ENCODE measurements at places on chromosomes 7 and 10.

- no peaks in the 10 kb centered on the region for H3K27me3 ChIP-seq
- no peak for DNase-seq
- no peak overlapping the region for H3K27ac ChIP-seq
- no peaks in the 10 kb centered on the region for H3K4me1 ChIP-seq
- no peaks in the 10 kb centered on the region for H3K36me3 ChIP-seq
Observed at GRCh38 chr10:104989880-104990279, 348.8 kb downstream of the SORCS3 start.

DNA sequence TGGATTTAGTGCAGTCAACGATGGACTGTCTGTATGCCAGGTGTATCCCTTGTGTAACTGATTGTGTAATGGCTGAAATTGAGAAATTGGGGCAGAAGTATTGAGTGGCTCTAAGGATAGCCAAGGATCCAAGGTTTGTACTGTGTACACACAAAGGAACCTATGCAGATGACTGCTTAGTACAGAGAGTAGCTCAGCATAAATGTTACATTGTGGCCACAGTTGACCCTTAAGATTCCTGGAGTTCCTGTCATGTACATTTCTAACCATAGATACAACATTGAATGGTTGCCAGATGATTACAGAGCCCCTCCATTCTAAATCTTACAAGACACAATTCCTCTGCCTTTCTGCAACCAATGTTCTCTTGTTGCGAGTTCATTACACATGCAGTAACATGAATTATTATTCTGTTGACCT lies 25.3 kb downstream of the CCDC126 start:
- no peak overlapping the region for H3K4me3 ChIP-seq
- no peak overlapping the region for H3K27ac ChIP-seq
- peaks cover 17% of the 10 kb centered on the region for H3K36me3 ChIP-seq
- H3K27me3 ChIP-seq, result no peaks in the 10 kb centered on the region
- H3K4me1 ChIP-seq, result no peaks in the 10 kb centered on the region

DNA sequence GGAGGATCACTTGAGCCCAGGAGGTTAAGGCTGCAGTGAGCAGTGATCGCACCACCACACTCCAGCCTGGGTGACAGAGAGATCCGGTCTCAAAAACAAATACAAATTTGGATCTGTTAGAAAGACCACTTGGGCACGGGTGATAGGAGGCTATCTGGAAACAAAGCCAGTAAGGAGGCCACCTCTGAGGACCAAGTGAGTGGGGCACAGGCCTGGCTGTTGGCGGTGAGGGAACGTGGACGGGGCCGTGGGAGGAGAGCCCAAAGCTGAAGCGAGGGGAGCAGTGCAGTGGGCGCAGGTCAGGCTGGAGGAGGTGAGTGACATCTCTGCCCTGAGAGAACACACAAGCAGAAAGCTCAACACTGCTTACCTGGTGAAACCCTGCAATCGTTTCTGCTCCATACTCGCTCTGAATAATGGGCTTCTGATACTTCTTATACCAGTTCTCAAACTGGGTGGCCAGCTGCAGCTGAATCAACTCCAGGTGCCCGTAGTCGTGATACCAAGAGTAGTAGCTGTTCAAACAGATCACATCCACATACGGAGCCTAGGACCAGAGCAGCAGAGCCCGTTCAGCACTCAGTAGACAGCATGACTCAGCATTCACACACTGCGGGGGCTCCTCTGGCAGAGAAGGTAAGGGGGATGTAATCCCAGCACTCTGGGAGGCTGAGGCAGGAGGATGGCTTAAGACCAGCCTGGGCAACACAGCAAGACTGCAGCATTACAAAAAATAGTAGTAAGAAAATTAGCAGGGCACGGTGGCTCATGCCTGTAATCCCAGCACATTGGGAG lies 14.5 kb downstream of the GUSB start:
- peaks cover 33% of the 10 kb centered on the region for H3K36me3 ChIP-seq
- DNase-seq, result no peak
- no peak overlapping the region for H3K27ac ChIP-seq
- H3K4me3 ChIP-seq, result no peak overlapping the region
- no peaks in the 10 kb centered on the region for H3K27me3 ChIP-seq

GRCh38 chr10:126930883-126931503 lies 25.8 kb downstream of the DOCK1 start:
- H3K36me3 ChIP-seq, result peaks cover 40% of the 10 kb centered on the region
- no peak overlapping the region for H3K4me3 ChIP-seq
- H3K27me3 ChIP-seq, result no peaks in the 10 kb centered on the region
- peaks cover 38% of the 10 kb centered on the region for H3K4me1 ChIP-seq

DNA sequence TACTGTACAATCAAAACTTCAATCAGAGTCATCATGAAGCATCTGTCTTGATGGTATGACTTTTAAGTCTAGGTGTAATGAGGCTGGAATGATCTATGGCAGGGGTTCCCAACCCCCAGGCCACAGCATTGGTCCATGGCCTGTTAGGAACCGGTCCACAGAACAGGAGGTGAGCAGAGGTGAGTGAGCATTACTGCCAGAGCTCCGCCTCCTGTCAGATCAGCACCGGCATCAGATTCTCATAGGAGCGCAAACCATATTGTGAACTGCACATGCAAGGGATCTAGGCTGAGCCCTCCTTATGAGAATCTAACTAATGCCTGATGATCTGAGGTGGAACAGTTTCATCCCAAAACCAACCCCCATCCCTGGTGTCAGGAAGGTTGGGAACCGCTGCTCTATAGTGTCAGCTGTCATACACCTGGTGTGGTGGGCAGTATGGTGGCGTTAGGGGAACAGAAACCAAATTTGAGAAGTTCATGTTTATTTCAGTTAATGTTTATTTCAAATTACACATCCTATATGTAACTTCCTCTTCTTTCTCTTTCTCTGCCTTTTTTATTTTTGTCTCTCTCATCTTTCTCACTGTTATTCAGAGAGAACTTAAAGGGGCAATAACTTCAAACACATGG lies 432.6 kb downstream of the TNS3 start:
- H3K27me3 ChIP-seq, result no peaks in the 10 kb centered on the region
- DNase-seq, result no peak
- H3K36me3 ChIP-seq, result no peaks in the 10 kb centered on the region
- H3K4me3 ChIP-seq, result no peak overlapping the region
- no peak overlapping the region for H3K27ac ChIP-seq

GRCh38 chr7:30366606-30367005 lies 82.2 kb downstream of the ZNRF2 start:
- DNase-seq, result no peak
- no peak overlapping the region for H3K4me3 ChIP-seq
- H3K27ac ChIP-seq, result no peak overlapping the region
- H3K4me1 ChIP-seq, result peaks cover 7% of the 10 kb centered on the region
- no peaks in the 10 kb centered on the region for H3K36me3 ChIP-seq

GRCh38 chr10:13712476-13712836 lies 125.7 kb downstream of the PRPF18 start:
- peaks cover 6% of the 10 kb centered on the region for H3K36me3 ChIP-seq
- H3K4me1 ChIP-seq, result peaks cover 77% of the 10 kb centered on the region
- no peak for DNase-seq

- H3K36me3 ChIP-seq, result no peaks in the 10 kb centered on the region
- H3K4me1 ChIP-seq, result no peaks in the 10 kb centered on the region
- H3K4me3 ChIP-seq, result no peak overlapping the region
Observed at GRCh38 chr7:93414574-93414973, 159.9 kb downstream of the CALCR start.

- H3K4me1 ChIP-seq, result no peaks in the 10 kb centered on the region
- H3K27me3 ChIP-seq, result no peaks in the 10 kb centered on the region
- H3K36me3 ChIP-seq, result no peaks in the 10 kb centered on the region
- H3K27ac ChIP-seq, result peak overlapping the region; percentile 64
- no peak for DNase-seq
Observed at GRCh38 chr7:76069238-76069638, 21.3 kb downstream of the MDH2 start.

- no peaks in the 10 kb centered on the region for H3K27me3 ChIP-seq
- H3K4me1 ChIP-seq, result peaks cover 9% of the 10 kb centered on the region
- DNase-seq, result peak; percentile 94
- peak overlapping the region; percentile 56 for H3K27ac ChIP-seq
- H3K36me3 ChIP-seq, result no peaks in the 10 kb centered on the region
- H3K4me3 ChIP-seq, result peak overlapping the region; percentile 79
Observed at GRCh38 chr10:102399217-102400021, 3.9 kb downstream of the NFKB2 start.

DNA sequence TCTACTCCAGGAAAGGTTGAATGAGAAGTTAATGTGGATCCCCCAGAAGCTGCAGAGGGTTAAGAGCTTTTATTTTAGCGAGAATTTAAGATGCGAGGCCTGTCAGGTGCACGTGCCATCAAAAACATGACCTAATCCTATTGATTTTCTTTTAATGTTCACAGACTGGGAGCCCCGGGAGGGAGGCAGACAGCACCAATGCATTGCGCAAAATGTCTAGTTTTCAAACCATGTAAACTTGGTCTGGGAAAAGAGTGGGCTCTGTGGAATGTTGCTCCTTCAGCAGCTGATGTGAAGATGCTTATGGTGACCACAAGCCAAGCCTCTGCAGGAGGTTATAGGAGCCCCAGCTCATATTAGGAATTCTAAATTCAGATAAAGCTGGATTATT lies 172.0 kb upstream of the ITGB1 start:
- no peaks in the 10 kb centered on the region for H3K27me3 ChIP-seq
- H3K27ac ChIP-seq, result no peak overlapping the region
- H3K4me3 ChIP-seq, result no peak overlapping the region
- DNase-seq, result no peak
- H3K36me3 ChIP-seq, result no peaks in the 10 kb centered on the region

GRCh38 chr10:106931159-106931852 lies 233.2 kb downstream of the SORCS1 start:
- H3K27ac ChIP-seq, result no peak overlapping the region
- no peak for DNase-seq
- H3K4me3 ChIP-seq, result no peak overlapping the region
- no peaks in the 10 kb centered on the region for H3K36me3 ChIP-seq

GRCh38 chr10:3066317-3067117 lies 831 bp upstream of the PFKP start:
- peak overlapping the region; percentile 84 for H3K4me3 ChIP-seq
- no peak for DNase-seq
- H3K27me3 ChIP-seq, result peaks cover 27% of the 10 kb centered on the region
- no peaks in the 10 kb centered on the region for H3K4me1 ChIP-seq

DNA sequence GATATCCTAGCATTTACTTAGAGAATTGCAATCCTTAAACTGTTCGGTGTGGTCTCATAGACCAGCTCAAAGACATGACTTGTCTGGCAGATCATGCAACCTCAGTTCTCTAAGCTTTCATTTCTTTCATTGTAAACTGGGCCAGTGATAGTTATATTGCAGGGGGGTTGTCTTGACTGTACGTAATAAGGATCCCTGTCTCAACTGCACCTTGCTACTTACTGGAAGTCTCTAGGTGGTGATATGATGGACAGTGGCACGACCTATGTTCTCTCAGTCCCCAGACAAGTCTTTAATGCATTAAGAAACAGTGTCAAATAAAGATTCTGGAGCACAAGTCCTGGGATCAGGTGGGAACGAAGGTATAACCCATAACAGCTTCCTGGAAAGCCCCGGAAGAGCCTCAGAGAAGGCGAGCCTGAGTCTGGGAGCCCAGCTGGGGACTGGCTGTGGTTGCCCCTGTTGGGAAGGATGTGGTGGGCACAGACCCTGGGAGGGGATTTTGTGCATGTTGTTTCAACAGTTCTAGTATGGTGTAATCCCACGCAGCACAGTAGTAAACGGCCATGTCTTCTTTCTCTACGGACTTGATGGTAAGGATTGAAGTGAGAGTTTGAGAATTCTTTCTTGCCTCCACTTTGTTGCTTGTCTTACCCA lies 26.0 kb upstream of the TARP start:
- H3K4me1 ChIP-seq, result no peaks in the 10 kb centered on the region
- no peak for DNase-seq
- peaks cover 5% of the 10 kb centered on the region for H3K27me3 ChIP-seq
- H3K27ac ChIP-seq, result no peak overlapping the region
- H3K36me3 ChIP-seq, result no peaks in the 10 kb centered on the region
- no peak overlapping the region for H3K4me3 ChIP-seq

DNA sequence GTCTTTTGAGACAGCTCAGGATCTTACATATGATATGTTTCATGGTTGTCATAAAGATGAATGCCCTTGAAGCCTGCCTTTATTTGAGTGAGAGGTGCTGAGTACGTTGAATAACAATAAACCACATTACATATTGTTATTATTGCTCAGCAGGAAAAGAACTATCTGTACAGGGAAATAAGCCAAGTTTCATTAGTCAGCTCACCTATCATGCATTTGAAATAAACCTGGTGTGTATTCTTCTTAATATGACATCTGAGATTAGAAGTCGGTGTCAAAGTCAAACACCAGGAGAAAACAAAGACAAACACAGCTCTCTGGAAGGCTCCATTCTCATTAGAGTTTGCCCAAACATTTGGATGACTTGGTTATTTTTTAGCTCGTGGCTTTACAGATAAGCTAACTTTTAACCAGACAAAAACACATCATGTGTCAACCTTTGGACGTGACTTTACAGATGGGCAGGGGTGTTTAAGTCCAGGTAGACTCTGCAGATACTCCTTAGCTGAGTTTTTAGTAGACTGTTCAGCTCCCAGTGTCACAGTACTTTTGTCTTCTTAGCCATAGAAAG lies 71.2 kb upstream of the AOAH start:
- H3K36me3 ChIP-seq, result no peaks in the 10 kb centered on the region
- H3K4me3 ChIP-seq, result peak overlapping the region; percentile 6
- no peak overlapping the region for H3K27ac ChIP-seq

- no peak for DNase-seq
- H3K27ac ChIP-seq, result no peak overlapping the region
- peaks cover 4% of the 10 kb centered on the region for H3K4me1 ChIP-seq
- H3K4me3 ChIP-seq, result no peak overlapping the region
- peaks cover 4% of the 10 kb centered on the region for H3K36me3 ChIP-seq
- H3K27me3 ChIP-seq, result peaks cover 5% of the 10 kb centered on the region
Observed at GRCh38 chr10:13080643-13081042, 19.3 kb upstream of the OPTN start.

- H3K27ac ChIP-seq, result no peak overlapping the region
- no peak overlapping the region for H3K4me3 ChIP-seq
- H3K27me3 ChIP-seq, result no peaks in the 10 kb centered on the region
- DNase-seq, result no peak
Observed at GRCh38 chr10:85861513-85862197, 504.9 kb downstream of the GRID1 start.

DNA sequence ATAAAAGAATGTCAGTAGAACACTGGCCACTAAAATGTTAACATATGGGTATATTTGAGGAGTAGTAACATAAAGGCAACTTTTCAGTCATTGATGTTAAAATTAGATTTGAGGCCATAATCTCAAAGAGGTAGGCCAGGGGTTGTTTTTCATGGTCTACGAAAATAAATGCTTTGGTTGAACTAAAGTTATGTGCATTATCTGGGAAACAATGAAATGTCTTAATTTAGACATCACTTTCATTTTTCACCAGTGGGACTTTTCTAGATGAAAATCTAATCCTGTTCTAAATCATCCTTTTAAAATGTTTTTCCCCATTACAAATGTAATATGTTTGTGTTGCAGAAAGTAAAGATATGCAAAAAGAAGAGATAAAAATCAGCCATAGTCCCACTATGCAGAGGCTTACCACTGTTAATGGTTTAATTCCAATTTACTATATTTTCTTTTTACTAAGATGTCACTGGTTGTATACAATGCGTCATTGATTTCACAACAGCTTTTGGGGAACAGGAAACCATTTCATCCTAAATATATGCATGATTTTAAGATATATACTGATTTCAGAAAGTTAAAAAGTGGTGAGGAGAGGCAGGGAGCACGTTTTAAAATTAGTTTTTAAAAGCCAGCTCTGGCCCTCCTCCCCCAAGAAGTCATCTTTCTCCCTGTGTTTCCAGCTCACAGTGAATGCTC lies 64.3 kb downstream of the ARID5B start:
- H3K36me3 ChIP-seq, result peaks cover 31% of the 10 kb centered on the region
- DNase-seq, result no peak
- no peaks in the 10 kb centered on the region for H3K27me3 ChIP-seq
- no peak overlapping the region for H3K27ac ChIP-seq
- peaks cover 49% of the 10 kb centered on the region for H3K4me1 ChIP-seq
- no peak overlapping the region for H3K4me3 ChIP-seq
